ENCODE measurements at places on chromosomes 7 and 10.
A peak's percentile ranks its signal among the peaks of the same experiment; 100 is the strongest.

GRCh38 chr7:5172196-5172775, 17.7 kb upstream of the WIPI2 start:
- H3K36me3 ChIP-seq: no peaks in the 10 kb centered on the region
- H3K27ac ChIP-seq: no peak overlapping the region
- no peaks in the 10 kb centered on the region for H3K4me1 ChIP-seq
- no peak overlapping the region for H3K4me3 ChIP-seq

GRCh38 chr7:31791881-31792280, 104.9 kb downstream of the PPP1R17 start:
- H3K36me3 ChIP-seq: no peaks in the 10 kb centered on the region
- no peak overlapping the region for H3K4me3 ChIP-seq
- no peak overlapping the region for H3K27ac ChIP-seq
- H3K27me3 ChIP-seq: no peaks in the 10 kb centered on the region
- H3K4me1 ChIP-seq: no peaks in the 10 kb centered on the region

DNA sequence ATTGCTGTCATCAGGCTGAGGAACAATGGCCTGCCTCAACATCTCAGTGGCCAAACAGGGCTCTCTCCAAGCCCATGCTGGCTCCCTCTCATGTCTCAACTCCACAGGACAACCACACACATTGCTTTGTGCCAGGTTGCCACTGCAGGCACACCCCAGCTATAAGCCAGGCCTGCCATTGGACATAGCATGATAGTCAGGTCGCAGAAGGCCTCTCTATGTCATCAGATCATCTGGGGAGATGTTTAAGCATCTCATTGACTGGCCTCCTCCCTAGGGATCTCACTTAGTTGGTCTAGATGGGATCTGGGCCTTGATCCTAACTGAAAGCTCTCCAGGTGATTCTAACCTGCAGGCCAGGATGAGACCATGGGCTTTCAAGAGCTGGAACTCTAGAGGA, 257.2 kb downstream of the GRID1 start:
- H3K4me1 ChIP-seq: no peaks in the 10 kb centered on the region
- no peak for DNase-seq
- H3K4me3 ChIP-seq: no peak overlapping the region
- no peaks in the 10 kb centered on the region for H3K27me3 ChIP-seq
- H3K27ac ChIP-seq: no peak overlapping the region

- DNase-seq: peak; percentile 28
- peak overlapping the region; percentile 76 for H3K4me3 ChIP-seq
- no peaks in the 10 kb centered on the region for H3K27me3 ChIP-seq
- peaks cover 9% of the 10 kb centered on the region for H3K4me1 ChIP-seq
- peak overlapping the region; percentile 77 for H3K27ac ChIP-seq
- peaks cover 3% of the 10 kb centered on the region for H3K36me3 ChIP-seq
These were observed 757 bp downstream of the ANKIB1 start for GRCh38 chr7:92246360-92247101.

- H3K4me3 ChIP-seq: no peak overlapping the region
- DNase-seq: no peak
- H3K27me3 ChIP-seq: no peaks in the 10 kb centered on the region
- H3K27ac ChIP-seq: no peak overlapping the region
- peaks cover 5% of the 10 kb centered on the region for H3K4me1 ChIP-seq
These were observed 67.9 kb downstream of the DAGLB start for GRCh38 chr7:6379886-6380285.

GRCh38 chr7:1197997-1198625, 34.6 kb upstream of the UNCX start:
- H3K36me3 ChIP-seq: no peaks in the 10 kb centered on the region
- H3K4me1 ChIP-seq: no peaks in the 10 kb centered on the region
- no peak for DNase-seq
- H3K27me3 ChIP-seq: peaks cover 74% of the 10 kb centered on the region
- H3K27ac ChIP-seq: no peak overlapping the region

DNA sequence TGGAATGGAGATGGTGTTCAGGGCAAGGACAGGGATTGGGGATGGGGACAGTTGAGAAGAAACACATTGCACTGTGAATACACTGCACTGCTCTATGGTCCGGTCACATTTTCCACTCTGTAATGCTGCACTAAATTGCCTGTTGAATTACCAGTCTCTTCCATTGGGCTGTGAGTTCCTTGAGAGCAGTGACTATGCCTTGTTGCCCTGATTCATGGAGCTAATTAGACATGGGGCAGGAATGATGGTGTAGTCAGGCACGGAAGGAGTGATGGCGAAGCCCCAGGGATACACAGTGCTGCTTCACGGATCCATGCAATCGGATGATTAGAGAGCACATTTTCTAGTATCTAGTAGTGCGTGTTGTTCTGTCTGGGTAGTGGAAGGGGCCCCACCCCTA, 25.4 kb upstream of the GPAM start:
- H3K27me3 ChIP-seq: no peaks in the 10 kb centered on the region
- H3K27ac ChIP-seq: no peak overlapping the region
- H3K4me3 ChIP-seq: no peak overlapping the region
- H3K36me3 ChIP-seq: no peaks in the 10 kb centered on the region

DNA sequence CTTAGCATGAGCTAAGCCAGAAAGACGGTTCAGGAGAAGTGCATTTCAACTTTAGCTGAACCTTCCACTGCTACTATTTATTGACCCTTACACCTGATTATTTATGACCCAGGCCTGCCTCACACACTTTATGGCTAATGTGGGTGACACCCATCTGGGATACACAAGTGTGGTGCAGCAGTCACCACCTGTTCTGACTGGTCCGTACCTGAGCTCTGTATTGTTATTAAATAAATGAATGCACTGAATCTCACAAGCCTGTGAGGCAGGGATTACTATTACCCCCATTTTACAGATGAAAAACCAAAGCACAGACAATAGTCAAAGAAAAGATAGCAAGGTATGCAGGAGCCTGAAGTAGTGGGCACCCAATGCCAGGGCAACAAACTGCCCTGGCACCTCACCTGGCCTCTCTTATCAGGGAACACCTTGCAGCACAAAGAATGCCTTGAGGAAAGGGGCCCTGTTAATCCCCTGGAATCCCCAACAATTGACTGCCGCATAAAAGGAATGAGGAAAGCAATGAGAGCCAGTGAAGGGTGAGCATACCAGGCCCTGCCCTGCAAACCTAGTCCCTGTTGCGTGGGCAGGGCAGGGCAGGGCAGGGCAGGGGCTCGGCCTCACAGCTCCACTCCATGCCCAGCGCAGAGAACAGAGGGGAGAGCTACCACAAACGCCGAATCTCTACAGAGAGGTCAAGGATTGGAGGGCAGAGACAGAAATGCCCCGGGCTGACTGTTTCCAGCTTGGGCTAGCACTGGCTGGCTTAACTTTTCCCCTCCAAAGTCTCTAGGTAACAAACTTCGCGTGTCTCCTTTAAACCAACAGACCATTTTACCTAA, 1.3 kb downstream of the ANXA11 start:
- no peaks in the 10 kb centered on the region for H3K36me3 ChIP-seq
- peak; percentile 22 for DNase-seq
- H3K27ac ChIP-seq: peak overlapping the region; percentile 61
- H3K27me3 ChIP-seq: no peaks in the 10 kb centered on the region
- H3K4me1 ChIP-seq: peaks cover 27% of the 10 kb centered on the region

GRCh38 chr10:13716081-13717071, 129.6 kb downstream of the PRPF18 start:
- no peak for DNase-seq
- no peaks in the 10 kb centered on the region for H3K27me3 ChIP-seq
- no peak overlapping the region for H3K27ac ChIP-seq
- no peaks in the 10 kb centered on the region for H3K4me1 ChIP-seq
- H3K36me3 ChIP-seq: no peaks in the 10 kb centered on the region

- H3K4me3 ChIP-seq: no peak overlapping the region
- H3K36me3 ChIP-seq: no peaks in the 10 kb centered on the region
- DNase-seq: no peak
- no peak overlapping the region for H3K27ac ChIP-seq
- no peaks in the 10 kb centered on the region for H3K27me3 ChIP-seq
These were observed 400.2 kb upstream of the NPVF start for GRCh38 chr7:25628446-25628845.

- H3K27me3 ChIP-seq: no peaks in the 10 kb centered on the region
- peak overlapping the region; percentile 73 for H3K27ac ChIP-seq
- H3K4me1 ChIP-seq: peaks cover 12% of the 10 kb centered on the region
These were observed 230.5 kb upstream of the TMEM229A start for GRCh38 chr7:124263232-124263827.

- H3K4me1 ChIP-seq: no peaks in the 10 kb centered on the region
- DNase-seq: peak; percentile 62
- H3K27ac ChIP-seq: no peak overlapping the region
- no peaks in the 10 kb centered on the region for H3K27me3 ChIP-seq
These were observed 236.3 kb upstream of the ANKRD30A start for GRCh38 chr10:36888925-36889573.

DNA sequence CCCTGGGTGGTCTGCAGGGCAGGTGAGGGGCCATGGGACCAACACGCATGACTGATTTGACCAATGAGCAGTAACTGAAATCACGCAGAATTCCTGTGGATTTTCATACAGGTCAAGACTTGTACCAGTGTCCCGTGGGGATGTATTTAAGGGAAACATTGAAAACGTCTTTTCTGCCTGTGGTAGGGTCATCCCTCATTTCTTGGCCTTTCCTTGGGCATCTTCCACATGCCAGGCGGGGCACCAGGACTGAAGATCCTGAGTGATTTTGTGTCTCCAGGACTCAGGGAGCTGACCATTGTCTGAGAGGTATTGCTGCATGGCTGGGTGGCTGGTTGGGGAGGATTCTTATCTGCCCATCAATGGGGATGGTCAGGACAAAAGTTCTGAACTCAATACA, 289.0 kb downstream of the GLRX3 start:
- H3K4me3 ChIP-seq: no peak overlapping the region
- H3K4me1 ChIP-seq: no peaks in the 10 kb centered on the region
- H3K36me3 ChIP-seq: no peaks in the 10 kb centered on the region
- DNase-seq: no peak
- no peaks in the 10 kb centered on the region for H3K27me3 ChIP-seq

GRCh38 chr10:82581940-82582339, 706.9 kb downstream of the NRG3 start:
- no peaks in the 10 kb centered on the region for H3K36me3 ChIP-seq
- H3K27ac ChIP-seq: no peak overlapping the region
- H3K27me3 ChIP-seq: no peaks in the 10 kb centered on the region
- H3K4me3 ChIP-seq: no peak overlapping the region
- no peaks in the 10 kb centered on the region for H3K4me1 ChIP-seq
- DNase-seq: no peak

DNA sequence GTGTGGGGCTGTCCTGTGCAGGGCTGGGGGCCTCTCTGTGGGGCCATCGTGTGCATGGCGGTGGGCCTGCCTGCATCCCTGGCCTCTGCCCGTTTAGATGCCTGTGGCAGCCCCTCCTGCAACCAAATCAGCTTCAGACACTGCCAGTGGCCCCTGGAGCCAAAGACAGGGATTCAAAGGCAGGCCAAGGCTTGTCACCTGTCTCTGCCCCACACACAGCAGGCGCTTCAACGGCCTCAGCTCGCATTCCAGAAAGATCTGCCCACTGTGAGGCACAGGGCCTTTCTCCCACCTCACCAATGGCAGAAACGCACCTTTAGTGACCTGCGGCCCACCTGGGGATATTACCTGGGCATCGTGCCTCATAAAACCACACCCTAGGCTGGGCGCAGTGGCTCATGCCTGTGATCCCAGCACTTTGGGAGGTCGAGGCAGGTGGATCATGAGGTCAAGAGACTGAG, 46.0 kb downstream of the INSIG1 start:
- H3K36me3 ChIP-seq: no peaks in the 10 kb centered on the region
- no peak overlapping the region for H3K4me3 ChIP-seq
- H3K27me3 ChIP-seq: peaks cover 62% of the 10 kb centered on the region
- no peak overlapping the region for H3K27ac ChIP-seq
